H4 (cell line): ENCODE measurements at places on chromosomes 3 and 15.

- DNase-seq: no peak
Observed at GRCh38 chr3:29919571-29919970, 638.7 kb downstream of the RBMS3 start.

DNA sequence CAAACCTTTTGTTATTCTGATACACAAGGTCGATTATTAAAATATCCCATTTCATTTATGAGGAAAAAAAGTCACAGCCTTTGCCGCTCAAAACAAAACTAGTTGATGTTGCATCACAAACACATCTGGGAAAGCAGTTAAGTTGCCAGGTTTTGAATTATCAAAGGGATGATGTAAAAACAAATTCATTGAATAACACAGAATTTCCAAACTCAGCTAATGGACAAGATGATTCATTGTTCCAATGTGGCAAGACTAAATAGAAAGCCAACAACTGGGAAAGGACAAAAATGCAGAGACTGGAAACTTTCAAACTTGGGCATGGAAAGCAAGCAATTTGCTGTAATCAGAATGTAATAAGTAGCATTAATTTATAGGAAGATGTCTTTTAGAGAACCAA, 610.0 kb upstream of the ZNF385D start:
- no peak for DNase-seq

DNA sequence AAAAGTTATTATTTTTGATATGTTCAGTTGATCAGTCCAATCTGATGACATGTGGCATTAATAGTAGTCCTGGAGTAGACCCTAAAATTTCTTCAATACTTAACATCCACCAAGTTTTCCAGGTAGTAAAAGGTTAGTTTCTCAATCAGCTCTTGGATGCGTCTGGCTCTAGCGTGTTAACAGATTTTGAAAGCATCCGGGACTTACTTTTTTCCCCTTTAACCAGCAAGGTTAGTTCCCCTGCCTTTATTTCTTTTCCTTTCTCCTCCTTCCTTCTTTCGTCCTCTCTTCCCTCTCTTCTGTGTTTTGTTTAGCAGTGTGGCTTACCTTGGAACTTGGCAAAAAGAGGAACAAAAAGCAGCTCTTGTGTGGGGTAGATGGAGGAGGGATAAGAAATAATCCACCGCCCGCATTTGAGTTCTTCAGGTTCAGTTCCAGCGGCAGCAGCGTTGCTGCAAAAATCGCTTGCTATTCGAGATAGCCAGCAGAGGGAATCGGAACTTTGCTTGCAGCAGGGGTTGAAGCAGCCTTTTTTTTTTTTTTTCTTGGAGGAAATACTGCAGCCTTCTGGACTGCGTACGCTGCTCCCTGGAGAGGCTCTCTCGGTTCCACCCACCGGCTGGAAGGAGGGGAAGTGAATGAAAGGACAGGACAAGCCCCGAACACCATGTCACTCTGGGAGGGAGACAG, at the start of gene RBMS3:
Gene RBMS3 (plus strand): TSS at position 668 of the 690 bp plus-strand sequence.
- DNase-seq: peak; percentile 90

- DNase-seq: no peak
Observed at GRCh38 chr3:139327861-139328260, 16.0 kb upstream of the MRPS22 start.

GRCh38 chr3:47380601-47381316, at the start of gene PTPN23:
Gene PTPN23 (plus strand): TSS chr3:47381021. CDS start chr3:47381097, 76 bp downstream.
- DNase-seq: peak; percentile 95
